RCC 7860 (cell line): ENCODE measurements at places on chromosomes 6 and 20.
A peak's percentile ranks its signal among the peaks of the same experiment; 100 is the strongest.

GRCh38 chr20:669573-669972, 6.0 kb downstream of the SCRT2 start:
- DNase-seq: no peak

DNA sequence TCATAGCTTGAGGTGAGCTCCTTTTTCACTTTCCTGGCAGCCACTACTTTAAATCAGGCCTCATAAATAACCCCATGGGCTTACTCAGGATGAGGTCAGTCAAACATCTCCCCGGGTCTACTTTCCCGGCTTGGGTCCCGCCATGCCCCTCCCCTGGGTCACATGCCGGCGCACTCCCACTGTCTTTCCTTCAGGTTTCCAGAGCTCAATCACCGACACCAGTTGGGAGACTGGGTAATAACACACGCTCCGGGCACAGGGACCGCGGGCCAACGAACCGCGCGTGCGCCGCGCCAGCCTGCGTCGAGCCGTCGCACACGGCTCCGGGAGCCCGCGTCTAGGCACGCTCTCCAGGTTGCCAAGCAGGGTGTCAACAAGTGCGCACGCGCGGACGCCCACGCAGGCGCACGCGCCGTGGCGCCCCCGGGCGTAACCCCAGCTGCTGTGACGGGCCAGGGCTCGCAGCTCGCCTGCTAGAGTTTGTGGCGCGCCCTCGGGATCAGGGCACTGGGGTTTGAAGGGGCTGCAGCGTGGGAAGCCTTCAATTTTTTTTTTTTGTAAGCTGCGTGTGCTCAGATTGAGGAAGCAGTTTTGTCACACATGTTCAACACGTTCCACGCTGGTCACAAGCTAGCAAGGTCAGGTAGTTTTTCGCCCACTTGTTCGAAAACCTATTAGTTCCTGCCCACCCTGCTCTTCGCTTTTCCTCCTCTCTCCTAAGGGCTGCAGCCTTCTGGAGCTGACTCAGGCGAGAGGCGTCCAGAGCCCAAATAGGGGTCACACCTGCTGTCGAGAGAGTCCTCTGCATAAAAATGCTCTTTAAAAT, 31.8 kb downstream of the TFAP2B start:
- no peak for DNase-seq

- DNase-seq: peak; percentile 86
These were observed 5.6 kb upstream of the ADGRF1 start for GRCh38 chr6:47047479-47048407.

GRCh38 chr6:111764238-111765175, 108.7 kb downstream of the FYN start:
- DNase-seq: no peak

- DNase-seq: no peak
These were observed 29.3 kb upstream of the OVOL2 start for GRCh38 chr20:18087054-18087453.

DNA sequence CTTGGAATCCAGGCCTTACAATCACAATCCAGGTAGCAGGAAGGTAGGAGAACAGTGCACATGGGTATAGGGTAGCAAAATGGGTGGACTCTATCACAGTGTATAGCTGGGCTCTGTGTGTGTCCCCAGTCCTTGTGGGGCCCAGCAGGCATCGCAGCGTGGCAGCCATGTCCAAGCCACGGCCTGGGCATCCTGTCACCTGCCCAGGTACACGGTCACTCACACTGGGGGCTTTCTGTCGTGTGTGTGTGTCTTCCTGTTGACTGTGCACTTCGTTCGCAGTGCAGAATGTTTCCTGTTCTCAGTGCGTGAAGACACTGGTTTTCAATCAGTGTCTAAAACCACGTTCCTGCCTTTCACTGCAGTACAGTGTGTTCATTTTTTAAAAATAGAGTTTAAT, 523.2 kb upstream of the JARID2 start:
- DNase-seq: no peak

- no peak for DNase-seq
These were observed 174.0 kb downstream of the MRPL14 start for GRCh38 chr6:43953256-43953655.

- no peak for DNase-seq
These were observed 68.7 kb downstream of the PHACTR2 start for GRCh38 chr6:143746202-143747119.

DNA sequence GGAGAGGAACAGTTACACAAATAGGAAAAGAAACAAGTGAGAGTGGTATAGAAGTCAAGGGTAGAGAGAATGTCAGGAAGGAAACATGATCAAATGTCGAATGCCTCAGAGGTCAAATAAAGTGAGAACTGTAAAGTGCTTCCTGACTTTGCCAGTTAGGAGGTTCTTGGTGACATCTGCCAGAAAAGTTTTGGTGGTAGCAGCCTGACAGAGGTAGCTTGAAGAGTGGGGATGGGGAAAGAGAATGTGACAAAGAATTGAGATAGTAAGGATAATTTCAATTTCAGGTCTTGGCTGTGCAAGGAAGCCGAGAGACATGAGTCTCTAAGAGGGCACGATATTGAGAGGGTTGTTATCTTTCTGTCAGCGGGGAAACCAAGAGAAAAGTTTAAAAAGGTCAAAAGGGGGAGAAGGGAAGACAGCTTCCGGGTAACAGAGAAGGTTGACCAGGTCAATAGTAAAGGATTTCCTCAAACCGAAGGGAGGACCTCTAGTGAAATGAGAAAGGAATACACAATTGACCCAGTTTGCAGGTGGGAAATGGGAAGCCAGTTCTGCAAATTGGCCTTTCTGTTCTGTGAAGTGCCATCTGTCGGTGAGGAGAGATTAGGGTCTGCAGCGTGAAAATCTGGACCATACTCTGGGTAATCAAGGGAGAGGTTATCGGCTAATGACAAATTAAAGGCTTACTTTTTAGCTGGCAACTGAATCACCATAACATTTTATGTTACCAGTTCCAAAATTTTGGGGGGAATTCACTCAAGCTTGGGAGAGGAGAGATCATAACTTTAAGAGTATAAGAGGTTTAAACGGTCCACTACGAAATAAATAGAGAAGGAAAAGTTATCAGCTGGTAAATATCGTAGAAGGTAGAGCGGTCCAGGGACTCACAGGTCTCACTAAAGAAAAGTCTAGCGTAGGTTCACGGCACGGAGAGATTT, 973 bp upstream of the BRD2 start:
- DNase-seq: peak; percentile 34

GRCh38 chr6:158816803-158817727, 2.1 kb downstream of the EZR start:
- DNase-seq: peak; percentile 29

- no peak for DNase-seq
These were observed 104.4 kb downstream of the SYNE1 start for GRCh38 chr6:152532556-152533422.

DNA sequence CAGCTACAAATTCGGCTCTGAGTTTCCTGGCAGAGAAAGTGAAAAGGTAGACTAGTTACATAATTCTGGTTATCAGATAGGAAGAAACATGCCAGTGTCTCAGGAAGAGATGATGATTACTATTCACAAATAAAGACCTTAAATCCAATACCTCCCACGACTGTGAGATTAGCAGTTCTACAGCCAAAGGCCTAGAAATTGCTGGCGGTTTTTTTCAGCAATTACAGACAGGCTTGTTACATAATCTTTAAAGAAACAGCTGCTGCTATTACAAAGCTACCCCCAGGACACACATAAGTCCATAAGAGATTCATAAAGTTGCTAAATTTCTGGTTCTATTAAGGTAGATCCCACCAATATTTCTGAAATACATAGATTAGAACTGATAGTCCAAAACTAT, 40.2 kb downstream of the PIGU start:
- DNase-seq: no peak

GRCh38 chr20:51183451-51183850, 160.5 kb upstream of the KCNG1 start:
- no peak for DNase-seq

- DNase-seq: no peak
These were observed 76.1 kb upstream of the ATXN1 start for GRCh38 chr6:16837217-16837972.

DNA sequence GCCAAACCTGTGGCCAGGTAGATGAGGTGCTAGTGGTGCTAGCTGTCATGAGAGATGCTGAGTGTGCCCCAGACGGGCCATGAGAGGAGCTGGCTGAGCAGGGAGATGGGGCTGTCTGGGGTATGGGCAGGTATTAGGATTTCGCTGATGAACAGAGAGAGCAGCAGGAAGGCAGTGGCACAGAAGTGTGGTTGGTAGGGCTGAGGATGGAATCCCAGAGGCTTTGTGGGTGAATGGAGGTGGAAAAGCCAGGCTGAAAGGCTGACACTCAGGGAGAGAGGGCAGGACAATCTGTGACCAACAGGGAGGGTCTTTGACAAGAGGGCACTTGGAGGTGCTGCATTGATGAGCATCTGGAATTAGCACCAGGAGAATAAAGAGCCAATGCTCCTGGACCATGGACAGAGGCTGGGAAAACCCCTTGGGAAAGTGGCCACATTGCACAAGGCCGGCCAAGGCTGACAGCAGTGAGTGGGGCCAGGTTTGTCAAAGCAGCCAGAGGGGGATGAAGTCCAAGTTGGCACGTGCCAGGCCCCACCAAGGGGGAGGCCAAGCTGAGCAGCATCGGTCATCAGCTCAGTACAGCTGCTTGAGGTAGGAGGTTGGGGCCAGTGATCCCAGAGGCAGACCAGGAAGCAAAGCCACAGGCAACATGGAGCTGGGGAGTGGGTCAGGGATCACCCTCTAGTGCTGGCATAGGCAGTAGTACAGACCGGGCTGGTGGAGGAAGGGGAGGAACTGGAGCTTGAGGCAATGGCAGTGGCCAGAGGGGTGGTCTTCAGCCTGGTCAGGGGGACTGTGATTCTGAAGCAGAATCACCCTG, 19.7 kb upstream of the SGK2 start:
- no peak for DNase-seq

GRCh38 chr6:25277386-25277785, 1.8 kb upstream of the CARMIL1 start:
- no peak for DNase-seq

- no peak for DNase-seq
These were observed 28.8 kb downstream of the RWDD2A start for GRCh38 chr6:83221889-83222479.

GRCh38 chr6:45572833-45573232, 195.1 kb upstream of the SUPT3H start:
- no peak for DNase-seq

DNA sequence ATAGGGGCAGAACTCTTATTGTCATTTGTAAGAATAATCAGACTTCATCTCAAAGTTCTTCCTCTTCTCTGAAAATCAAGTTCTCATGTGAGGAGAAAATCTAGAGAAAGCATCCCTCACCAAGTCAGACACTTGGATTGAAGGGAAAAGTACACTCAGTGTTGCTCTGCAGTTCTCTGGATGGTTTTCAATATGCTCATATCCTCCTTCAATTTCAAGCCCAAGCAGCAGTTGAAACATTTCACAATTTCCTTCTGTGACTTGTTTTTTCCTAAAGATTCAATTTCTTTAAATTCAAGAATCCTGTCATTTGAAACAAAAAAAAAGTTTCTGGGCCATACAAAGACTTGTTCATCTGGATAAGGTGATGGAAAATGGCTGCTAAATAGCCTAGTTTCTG, 140.2 kb upstream of the AHI1 start:
- no peak for DNase-seq

GRCh38 chr6:12401200-12401599, 111.0 kb downstream of the EDN1 start:
- DNase-seq: no peak

- DNase-seq: no peak
These were observed 265.3 kb upstream of the TCF21 start for GRCh38 chr6:133623621-133624020.

DNA sequence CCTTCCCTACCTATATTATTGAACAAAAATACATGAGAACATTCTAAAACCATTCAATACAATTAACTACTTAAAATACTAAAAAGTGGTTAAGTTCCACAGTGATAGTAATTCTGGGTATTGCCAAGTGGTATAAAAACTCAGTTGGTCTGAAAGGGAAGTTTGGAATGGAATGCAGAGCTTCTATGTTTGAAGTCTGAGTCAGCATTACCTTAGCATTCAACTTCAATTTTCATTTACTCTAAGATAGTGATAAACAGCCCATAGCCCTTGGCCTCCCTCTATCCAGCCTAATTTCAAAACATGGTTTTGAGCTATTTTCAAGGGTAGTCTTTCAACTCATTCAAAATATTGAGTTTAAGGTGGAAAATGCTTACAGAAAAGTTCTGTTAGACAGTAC, 140.4 kb upstream of the ASCC3 start:
- no peak for DNase-seq

DNA sequence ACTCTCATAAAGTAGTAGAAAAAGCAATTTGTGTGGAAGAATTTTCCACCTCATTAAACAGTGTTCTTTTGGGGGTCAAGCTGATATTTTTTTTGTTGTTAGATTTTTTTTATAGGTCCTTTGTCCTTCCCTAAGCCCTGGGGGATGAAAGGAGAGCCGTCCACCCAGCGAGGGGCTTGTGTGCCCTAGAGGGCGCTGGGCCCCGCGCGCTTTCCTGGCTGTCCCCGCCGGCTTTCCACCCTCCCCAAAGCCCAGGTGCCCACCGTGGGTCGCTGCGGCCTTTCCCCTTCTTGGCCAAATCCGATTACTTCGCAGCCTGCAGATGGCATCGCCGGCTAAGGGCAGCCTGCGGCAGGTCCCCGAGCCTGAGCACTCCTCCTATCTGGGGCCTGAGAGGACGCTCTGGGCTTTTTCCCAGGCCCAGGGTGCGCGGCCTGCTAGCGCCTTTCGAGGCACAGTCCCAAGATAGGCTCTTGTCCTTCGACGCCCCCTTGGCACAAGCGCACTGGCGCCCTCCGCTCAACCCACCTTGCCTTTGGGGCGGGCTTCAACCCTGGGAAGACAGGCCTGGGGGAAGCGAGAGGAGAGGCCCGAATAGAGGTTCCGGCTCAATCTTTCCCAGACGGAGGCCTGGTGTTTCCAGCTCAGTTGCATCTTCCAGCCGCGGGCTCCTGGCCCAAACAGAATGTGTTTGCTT, 33.6 kb downstream of the TFAP2A start:
- DNase-seq: no peak

GRCh38 chr6:159481897-159482296, 211.1 kb downstream of the SOD2 start:
- DNase-seq: no peak

DNA sequence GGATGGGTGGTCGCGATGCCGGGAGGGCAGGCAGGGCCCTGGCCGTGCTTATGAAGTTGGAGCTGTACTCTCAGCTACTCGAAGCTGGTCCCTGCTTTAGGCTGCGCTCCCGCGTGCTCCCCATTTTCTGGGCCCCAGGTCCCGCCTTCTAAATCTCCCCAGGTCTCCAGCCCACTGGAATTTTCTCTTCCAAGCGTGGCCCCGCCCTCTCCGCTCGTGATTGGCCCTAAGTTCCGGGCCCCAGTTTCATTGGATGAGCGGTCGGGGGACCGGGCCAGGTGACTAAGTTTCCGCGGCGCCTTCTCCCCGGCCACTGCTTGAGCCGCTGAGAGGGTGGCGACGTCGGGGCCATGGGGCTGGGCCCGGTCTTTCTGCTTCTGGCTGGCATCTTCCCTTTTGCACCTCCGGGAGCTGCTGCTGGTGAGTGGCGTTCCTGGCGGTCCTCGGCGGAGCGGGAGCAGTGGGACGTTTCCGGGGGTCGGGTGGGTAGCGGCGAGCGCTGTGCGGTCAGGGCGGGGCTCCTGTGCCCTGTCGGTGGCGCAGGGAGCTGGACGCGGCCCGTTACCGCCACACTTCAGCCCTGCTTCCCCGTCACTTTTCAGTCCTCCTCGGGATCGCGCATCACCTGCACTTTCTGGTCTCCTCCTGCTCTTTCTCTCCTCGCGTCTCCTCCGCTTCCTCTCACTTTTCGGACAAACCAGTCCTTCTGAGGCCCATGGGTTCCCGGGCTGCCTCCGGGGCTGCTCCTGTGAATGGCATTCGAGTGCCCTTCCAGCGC, at the start of gene MICA:
MICA (plus strand) TSS at position 313 of the 778 bp plus-strand sequence; CDS start at position 351, 38 bp downstream.
- peak; percentile 69 for DNase-seq
